ENCODE measurements at places on chromosomes 16 and 17.

GRCh38 chr16:23160082-23160481 lies 10.8 kb upstream of the USP31 start:
- DNase-seq = no peak

- DNase-seq = no peak
Observed at GRCh38 chr17:27747462-27748359, 52.6 kb downstream of the NOS2 start.

GRCh38 chr16:56588781-56589140 lies 567 bp upstream of the MT3 start:
- DNase-seq = no peak

GRCh38 chr17:72125742-72126141 lies 4.9 kb downstream of the SOX9 start:
- no peak for DNase-seq

DNA sequence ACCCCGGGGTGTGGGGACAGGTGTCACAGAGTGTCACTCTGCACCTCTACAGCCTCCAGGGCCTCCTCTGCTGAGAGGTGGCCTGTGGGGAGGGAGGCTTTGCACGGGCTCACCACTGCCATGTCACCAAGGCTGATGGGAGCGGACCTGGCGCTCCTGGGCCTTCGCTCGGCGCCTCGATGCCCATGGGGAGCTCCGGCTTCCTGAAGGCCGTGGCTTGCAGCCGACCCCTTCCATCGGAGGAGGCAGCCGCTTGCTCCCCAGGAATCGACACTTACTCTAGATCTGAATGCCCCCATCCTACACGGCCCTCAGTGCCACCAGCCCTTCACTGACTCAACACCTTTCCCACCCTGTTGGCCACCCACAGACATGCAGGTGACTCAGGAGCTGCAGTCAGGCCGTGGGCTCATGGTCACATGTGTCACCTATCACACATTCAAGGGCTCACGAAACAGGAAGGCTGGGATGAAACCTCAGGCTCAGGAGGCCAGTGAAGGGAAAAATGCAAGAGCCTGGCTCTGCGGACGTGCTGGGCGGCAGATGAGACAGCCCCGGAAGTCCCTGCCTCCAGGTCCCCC lies 11.9 kb downstream of the LGALS3BP start:
- no peak for DNase-seq

DNA sequence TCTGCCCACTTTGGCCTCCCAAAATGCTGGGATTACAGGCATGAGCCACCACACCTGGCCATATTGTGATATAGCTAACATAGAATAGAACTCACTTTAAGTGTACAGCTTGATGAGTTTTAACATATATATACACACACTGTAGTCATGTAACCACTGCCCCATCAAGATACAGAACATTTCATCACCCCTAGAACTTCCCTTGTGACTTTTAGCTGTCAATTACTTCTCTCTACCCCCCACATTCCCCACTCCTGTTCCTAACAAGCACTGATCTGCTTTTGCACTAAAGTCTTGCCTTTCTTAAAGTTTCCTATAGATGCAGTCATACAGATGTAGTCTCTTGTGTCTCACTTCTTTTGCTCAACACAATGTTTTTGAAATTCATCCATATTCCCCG lies 93.1 kb downstream of the PITPNC1 start:
- no peak for DNase-seq
